ENCODE measurements at places on chromosomes 13 and 19. TPM values are rescaled to one million over a fixed set of nuclear protein-coding genes. Genes with fewer than 3 reads are reported as not detected.

DNA sequence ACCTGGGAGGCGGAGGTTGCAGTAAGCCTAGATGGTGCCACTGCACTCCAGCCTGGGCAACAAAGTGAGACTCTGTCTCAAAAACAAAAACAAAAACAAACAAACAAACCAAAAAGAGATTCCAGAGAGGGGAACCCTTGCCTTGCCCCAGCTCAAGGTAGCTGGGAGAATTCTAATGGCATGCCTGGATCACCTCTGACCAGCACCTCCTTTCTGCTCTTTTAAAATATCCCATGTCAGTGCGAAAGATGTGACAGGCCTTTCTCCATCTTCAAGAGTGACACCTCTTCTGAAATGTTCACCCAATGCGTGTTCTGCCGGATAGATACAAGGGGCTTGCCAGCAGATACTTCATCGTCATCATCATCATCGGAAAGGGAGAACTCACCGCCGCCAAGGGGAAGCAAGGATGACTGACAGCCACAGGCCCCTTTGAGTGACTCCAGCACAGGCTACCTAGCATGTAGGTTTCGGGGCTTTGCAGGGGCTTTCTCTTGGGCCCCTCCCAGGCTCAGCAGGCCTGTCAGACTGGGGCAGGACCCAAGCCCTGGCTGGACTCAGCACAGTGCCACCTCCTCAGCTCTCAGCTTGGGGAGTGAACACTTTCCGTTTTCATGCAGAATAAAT lies 18.9 kb upstream of the LRP3 start:
- H3K27me3 ChIP-seq: no peaks in the 10 kb centered on the region
- peaks cover 10% of the 10 kb centered on the region for H3K4me1 ChIP-seq
- H3K27ac ChIP-seq: no peak overlapping the region
- DNase-seq: no peak
- no peak overlapping the region for H3K4me3 ChIP-seq

GRCh38 chr19:38294090-38294489 lies 10.0 kb upstream of the C19orf33 start:
- H3K36me3 ChIP-seq: no peaks in the 10 kb centered on the region
- no peak overlapping the region for H3K4me3 ChIP-seq
- H3K27ac ChIP-seq: no peak overlapping the region
- H3K27me3 ChIP-seq: no peaks in the 10 kb centered on the region
- DNase-seq: no peak

- no peak overlapping the region for H3K4me3 ChIP-seq
- H3K27me3 ChIP-seq: no peaks in the 10 kb centered on the region
- peak; percentile 52 for DNase-seq
- H3K4me1 ChIP-seq: no peaks in the 10 kb centered on the region
- no peaks in the 10 kb centered on the region for H3K36me3 ChIP-seq
Measured at GRCh38 chr19:6047741-6048251, 62.5 kb downstream of the RFX2 start.

- DNase-seq: no peak
- no peaks in the 10 kb centered on the region for H3K27me3 ChIP-seq
- H3K27ac ChIP-seq: no peak overlapping the region
- peaks cover 3% of the 10 kb centered on the region for H3K36me3 ChIP-seq
Measured at GRCh38 chr19:37972803-37973202, 65.8 kb downstream of the SIPA1L3 start.

- H3K27ac ChIP-seq: no peak overlapping the region
- no peak for DNase-seq
- H3K36me3 ChIP-seq: no peaks in the 10 kb centered on the region
- H3K4me3 ChIP-seq: no peak overlapping the region
Measured at GRCh38 chr13:74561155-74561554, 427.0 kb upstream of the KLF12 start.

DNA sequence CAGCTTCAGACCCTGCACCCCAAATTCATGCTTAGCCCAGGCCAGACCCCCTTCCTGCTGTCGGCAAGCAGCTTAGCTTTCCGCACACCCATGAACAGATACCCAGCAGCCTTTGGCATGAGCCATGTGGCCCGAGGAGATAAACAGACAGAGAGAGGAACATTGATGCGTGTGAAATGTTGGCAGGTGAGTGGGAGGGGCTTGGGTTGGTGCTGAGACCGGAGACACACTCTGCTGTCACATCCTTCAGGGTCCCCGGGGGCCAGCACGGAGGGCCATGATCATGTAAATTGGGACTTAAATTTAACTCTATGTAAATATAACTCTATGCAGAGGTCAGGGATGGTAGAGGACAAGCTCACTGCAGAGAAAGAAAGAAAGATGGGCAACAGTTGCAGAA lies 1.5 kb downstream of the CD22 start:
- peaks cover 15% of the 10 kb centered on the region for H3K27me3 ChIP-seq
- no peak overlapping the region for H3K27ac ChIP-seq
- no peaks in the 10 kb centered on the region for H3K4me1 ChIP-seq
- H3K36me3 ChIP-seq: no peaks in the 10 kb centered on the region
- no peak for DNase-seq

DNA sequence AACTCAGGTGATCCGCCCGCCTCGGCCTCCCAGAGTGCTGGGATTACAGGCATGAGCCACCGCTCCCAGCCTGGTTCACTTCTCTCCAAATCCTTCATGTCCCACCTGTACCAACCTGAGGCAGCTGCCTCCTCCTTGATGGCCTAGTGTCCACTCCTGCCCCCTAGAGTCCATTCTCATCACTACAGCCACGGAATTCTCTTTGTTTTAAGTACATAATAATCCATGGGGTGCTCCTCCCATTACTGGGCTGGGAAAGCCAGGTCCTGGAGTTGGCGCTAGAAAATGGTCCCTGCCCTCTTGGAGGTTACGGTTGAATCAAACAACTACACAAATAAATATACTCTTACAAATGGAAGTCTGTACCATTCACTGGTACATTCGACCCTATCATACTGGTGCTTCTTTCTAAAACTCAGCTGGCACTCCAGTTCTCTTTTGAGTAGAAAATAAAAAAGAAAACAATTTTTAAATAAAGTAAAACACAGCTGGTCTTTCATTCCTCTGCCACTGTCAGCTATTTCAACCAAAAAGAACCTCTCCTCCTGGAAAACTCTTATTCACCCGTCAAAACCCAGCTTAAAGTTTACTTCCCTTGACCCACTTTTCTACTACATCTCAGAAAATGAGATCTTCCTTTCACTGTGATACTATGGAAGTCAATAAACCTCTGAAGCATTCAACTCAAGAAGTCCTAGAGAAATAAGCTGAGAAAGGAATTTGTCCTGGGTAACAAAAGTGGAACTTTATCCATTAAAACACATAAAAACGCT lies 22.4 kb upstream of the ARHGEF18 start:
- H3K4me3 ChIP-seq: no peak overlapping the region
- no peak overlapping the region for H3K27ac ChIP-seq
- no peak for DNase-seq
- H3K36me3 ChIP-seq: no peaks in the 10 kb centered on the region

- no peak overlapping the region for H3K27ac ChIP-seq
- H3K4me3 ChIP-seq: no peak overlapping the region
- H3K4me1 ChIP-seq: no peaks in the 10 kb centered on the region
- DNase-seq: no peak
Measured at GRCh38 chr13:110628477-110628793, 13.1 kb downstream of the NAXD start.

DNA sequence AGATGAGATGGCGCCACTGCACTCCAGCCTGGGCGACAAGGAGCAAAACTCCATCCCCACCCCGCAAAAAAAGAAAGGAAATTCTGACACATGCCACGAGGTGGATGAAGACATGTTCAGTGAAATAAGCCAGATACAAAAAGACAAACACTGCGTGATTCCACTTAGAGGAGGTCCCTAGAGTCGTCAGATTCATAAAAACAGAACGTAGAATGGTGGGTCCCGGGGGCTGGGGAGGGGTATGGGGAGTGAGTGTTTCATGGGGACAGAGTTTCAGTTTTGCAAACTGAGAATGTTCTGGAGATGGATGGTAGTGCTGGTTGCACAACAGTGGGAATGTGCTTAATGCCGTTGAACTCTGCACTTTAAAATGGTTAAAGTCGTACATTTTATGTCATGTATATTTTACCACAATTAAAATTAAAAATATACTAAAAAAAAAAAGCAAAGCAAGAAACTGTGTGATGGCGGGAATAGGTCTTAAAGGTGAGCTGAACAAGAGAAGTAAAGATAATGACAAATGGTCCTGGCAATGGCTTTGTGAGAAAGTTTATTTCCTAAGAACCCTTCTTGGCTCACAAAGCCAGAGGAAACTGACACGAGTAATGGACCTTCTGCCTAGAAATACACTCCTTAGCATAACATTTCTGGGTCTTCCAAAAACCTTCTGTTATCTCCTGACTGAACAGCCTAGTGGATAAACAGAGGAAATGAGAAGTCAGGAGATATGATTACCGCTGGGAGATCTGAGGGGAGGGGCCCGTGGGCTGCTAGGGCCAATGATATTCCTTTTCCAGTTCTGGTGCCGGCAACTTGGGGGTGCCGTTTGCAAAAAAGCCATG lies 4.2 kb upstream of the SPC24 start:
- no peak overlapping the region for H3K4me3 ChIP-seq
- DNase-seq: peak; percentile 73
- H3K4me1 ChIP-seq: peaks cover 13% of the 10 kb centered on the region
- no peaks in the 10 kb centered on the region for H3K27me3 ChIP-seq
- H3K36me3 ChIP-seq: peaks cover 10% of the 10 kb centered on the region
- H3K27ac ChIP-seq: peak overlapping the region; percentile 78

DNA sequence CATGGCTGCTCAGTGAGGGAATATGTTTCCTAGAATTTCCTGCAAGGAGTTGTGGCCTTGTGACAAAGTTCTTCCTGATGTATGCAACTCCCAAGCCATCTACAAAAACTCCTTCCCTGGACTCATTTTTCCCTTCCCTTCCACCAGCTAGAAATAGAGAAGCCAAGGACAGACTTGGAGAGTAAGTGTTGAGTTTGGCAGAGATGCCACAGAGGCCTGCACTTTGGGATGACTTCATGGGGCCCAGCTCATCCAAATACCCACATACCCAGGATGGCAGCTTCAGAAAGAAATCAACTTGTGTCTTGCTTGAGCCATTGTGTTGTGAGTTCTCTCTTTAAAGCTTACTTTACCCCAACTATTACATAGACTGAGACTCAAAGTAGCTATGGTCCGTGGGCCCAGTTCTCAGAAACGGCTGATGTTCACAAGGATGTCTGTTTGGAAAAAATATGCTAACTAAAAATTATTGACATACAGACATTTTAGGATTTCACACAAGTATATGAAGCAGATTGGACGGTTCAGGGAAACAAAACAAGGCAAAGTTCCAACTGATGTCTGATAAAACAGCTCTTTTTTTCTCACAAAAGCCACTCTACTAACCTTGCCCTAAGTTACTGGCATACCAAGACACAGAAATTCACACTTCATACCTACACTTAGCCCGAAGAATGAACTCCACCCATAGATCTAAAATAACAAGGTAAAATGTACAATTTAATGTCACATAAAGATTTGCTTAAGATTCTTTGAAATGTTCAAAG lies 107.9 kb downstream of the NALCN start:
- H3K4me1 ChIP-seq: peaks cover 19% of the 10 kb centered on the region
- no peak for DNase-seq
- no peak overlapping the region for H3K4me3 ChIP-seq
- no peaks in the 10 kb centered on the region for H3K36me3 ChIP-seq
- H3K27ac ChIP-seq: peak overlapping the region; percentile 35

- H3K27ac ChIP-seq: no peak overlapping the region
- H3K4me1 ChIP-seq: no peaks in the 10 kb centered on the region
- no peaks in the 10 kb centered on the region for H3K36me3 ChIP-seq
- no peak for DNase-seq
Measured at GRCh38 chr13:111610081-111610480, 289.6 kb downstream of the TEX29 start.

DNA sequence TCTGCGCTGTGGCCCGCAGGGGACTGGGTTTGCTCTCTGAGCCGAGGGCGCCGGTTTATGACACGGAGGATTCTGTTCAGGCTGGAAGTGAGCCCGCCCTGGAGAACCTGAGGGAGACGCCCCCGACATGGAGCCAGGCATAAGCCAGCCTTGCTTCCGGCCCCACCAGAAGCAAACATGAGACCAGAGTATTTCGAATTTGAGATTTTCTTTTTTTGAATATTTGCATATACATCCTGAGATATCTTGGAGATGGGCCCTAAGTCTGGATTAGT lies 72.9 kb downstream of the KDM4B start:
- H3K27me3 ChIP-seq: no peaks in the 10 kb centered on the region
- DNase-seq: no peak
- peaks cover 14% of the 10 kb centered on the region for H3K4me1 ChIP-seq
- no peak overlapping the region for H3K27ac ChIP-seq
- no peak overlapping the region for H3K4me3 ChIP-seq
- peaks cover 45% of the 10 kb centered on the region for H3K36me3 ChIP-seq

DNA sequence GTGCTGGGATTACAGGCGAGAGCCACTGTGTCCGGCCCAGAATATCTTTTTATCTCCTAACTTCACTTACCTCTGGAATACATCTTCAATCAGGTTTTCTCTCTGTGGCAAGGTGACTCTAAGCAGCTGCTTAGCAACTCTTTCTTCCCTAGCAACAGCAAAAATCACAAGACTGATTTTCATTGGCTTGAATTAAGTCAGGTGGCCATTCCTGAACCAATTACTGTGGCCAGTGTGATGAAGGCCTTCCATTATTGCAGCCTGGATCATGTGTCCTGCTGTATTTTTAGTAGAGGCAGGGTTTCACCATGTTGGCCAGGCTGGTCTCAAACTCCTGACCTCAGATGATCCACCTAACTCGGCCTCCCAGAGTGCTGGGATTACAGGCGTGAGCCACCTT lies 9.0 kb upstream of the LTBP4 start:
- no peaks in the 10 kb centered on the region for H3K27me3 ChIP-seq
- H3K27ac ChIP-seq: no peak overlapping the region
- no peak overlapping the region for H3K4me3 ChIP-seq
- peak; percentile 76 for DNase-seq

DNA sequence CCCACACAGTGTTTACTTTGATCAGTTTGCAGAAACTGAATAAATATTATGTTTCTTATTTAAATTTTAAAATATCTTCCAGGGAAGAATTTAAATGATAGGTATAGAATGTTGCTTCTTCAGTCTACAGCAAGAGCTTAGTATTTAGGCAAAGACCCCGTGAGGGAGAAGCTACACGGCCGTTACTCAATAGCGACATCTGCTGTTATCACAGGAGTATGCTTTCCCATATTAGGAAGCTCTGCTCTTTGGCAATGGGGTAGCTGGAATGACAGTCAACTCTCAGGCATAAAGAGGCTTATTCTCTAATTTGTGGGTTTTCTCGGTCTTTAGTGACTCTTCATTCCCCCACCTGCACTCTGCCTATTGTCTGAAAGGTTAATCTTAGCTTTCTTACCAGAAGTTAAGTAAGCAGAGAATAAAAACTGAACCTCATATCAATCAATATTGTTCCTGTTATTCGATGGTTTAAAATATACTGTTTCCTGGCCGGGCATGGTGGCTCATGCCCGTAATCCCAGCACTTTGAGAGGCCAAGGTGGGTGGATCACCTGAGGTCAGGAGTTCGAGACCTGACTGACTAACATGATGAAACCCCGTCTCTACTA lies 13.2 kb upstream of the LHFPL6 start:
- peaks cover 4% of the 10 kb centered on the region for H3K27me3 ChIP-seq
- peak; percentile 68 for DNase-seq
- no peak overlapping the region for H3K4me3 ChIP-seq
- no peaks in the 10 kb centered on the region for H3K36me3 ChIP-seq

GRCh38 chr13:33033051-33033812 lies 17.0 kb downstream of the KL start:
- H3K27me3 ChIP-seq: peaks cover 2% of the 10 kb centered on the region
- DNase-seq: no peak
- H3K36me3 ChIP-seq: no peaks in the 10 kb centered on the region
- no peaks in the 10 kb centered on the region for H3K4me1 ChIP-seq
- no peak overlapping the region for H3K27ac ChIP-seq
- no peak overlapping the region for H3K4me3 ChIP-seq

The ZNF714 gene
- 14.3 TPM for total RNA-seq

The ZNF296 gene
- total RNA-seq: not detected

The KCNRG gene
- 5.0 TPM for total RNA-seq

The ACER1 gene
- total RNA-seq: not detected

Measured in IMR-90 (cell line).